ENCODE measurements at places on chromosomes 12 and 14.

DNA sequence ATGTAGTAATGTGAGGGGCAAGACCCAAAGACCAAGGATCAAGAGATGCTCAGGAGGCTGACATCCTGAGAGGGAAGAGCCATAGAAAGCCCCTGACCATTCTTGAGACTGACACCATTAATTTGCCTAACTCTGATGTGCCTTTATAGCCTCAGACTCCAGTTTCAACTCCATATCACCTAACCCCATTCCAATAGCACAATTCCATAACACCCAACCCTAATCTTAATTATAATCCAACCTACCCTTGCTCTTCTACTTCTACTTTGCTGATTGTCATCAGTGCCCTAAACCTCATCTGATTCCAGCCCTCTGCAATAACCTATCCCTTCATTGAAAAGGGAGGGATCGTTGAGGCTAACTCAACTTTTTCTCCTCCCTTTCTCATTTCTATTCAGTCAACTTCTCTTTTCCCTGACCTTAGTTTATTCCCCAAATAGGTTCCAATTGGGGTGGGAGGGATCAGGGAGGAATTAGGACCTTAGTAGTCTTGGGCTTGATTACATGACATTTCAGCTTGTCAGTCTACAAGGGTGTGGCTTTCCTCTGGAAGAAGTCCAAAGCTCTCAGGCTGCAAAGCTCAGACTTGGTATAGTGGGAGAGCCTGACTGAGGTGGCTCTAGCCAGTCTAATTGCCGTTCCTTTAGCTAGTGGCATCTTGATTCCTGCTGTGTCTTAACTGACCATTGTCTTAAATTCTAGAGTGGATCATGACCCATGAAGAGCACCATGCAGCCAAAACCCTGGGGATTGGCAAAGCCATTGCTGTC is 3.1 kb downstream of the PFKM start:
- peak; percentile 6 for DNase-seq

DNA sequence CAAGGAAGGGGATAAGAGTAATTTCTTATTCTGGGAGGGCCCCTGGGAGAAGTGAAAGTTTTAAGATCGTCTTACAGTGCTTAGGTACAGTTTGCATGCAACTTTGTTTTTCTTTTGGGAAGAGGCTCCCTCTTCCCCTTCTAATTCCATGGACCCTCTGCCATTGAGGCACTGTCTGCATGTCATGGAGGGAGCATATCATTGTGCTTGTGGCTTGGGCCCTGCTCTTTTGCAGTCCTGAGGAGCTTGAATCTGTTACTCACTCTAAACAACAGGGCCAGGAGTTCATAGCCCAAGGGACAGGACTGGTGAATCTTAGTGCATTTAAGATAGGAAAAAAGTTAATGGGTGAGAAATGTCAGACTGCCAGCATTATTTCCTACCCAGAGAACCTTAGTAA is 2.3 kb downstream of the UBE3B start:
- DNase-seq = no peak

DNA sequence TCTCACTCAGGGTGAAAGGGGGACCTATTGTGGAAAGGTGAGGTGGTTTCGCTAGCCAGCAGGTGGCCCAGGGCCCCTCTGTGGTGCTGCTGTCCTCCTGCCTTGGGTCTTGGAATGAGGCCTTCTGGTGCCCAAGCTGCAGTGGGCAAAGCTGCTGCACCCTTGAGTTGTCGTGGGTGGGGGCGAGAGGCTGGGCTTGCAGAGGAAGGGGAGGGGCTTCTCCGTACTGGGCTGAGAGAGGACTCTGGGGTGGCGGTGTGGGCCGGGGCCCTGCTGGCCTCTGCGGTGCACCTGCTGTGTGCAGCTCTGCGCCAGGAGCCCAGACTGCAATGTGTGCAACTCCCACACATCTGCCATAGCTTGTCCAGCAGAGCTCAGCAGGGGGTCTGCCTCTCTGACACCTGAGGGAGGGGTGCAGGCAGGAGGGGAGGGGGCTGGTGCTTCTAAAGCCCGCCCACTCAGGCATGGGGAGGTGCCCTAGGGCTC is 145.8 kb downstream of the KIF26A start:
- DNase-seq = no peak

DNA sequence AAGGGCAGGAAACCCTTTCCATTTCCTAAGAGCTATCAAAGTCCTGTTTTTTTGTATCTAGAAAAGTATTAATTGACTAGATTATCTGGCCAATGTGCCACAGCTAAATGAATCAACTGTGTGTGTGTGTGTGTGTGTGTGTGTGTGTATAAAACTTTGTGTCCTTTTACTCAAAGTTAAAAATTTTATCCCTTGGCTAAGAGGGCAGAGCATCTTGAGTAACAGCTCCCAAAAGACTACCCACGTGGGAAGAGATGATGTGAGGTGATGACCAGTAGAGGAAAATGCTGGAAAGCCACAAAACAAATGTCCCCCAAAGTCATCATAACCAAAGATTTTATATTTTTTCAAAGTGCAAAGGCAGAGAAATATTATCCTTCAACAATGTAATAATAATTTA is 90.3 kb downstream of the FAR2 start:
- DNase-seq = no peak

DNA sequence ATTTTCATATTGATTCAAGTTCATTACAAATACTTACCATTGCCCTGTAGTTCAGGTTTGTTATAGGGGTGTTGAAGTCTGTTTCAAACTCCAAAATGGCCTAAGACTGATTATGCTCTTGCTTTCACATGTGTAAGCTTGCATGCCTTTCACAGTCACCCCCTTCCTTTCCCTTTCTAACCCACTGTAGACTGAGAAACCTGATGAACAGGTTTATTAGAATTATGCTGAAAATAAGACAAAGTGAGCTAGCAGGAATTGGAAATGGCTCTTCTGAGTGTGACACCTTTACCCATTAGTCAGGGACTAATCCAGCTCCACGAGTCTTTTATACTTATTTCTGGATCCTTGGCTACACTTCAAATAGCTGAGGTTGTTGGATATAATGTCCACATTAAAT is 38.9 kb downstream of the FBXO33 start:
- no peak for DNase-seq

- DNase-seq = no peak
Measured at GRCh38 chr12:123671876-123672275, 963 bp downstream of the TCTN2 start.

DNA sequence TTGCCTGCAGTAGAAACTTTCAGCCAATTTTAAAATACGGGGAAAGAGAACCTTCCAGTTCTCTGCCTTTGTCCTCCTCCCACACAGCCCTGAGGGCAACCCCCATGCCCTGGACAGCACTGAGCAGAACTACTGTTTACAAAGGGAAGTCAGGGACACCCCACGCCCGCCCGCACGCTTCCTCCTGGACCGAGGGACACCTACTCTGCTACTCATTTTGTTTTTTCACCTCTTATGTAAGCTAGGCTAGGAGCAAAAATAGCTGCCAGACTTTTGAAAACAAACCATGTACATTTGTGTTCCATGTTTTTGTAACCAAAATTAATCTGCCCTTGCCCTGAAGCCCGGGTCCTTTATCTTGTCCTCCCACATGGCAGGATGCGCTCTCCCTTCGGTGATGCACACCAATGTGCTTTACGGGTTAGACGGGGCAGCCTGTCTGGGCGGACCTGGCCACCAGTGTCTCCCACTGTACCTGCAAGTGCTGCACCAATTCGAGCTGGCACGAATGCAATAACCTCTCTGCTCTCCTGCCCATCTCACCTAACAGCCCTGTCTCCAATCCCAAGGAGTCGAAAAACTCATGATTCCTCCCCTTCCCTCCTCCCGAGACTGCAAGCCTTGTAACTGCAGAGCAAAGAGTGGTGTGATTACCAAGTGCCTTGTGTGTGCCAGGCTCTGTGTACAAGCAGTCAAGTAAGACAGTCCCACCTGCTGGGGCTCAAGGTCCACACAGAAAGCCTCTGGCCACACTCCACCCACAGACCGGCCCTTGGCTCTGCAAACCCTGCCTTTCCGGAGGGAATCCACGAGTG is 85.2 kb downstream of the CCDC88C start:
- no peak for DNase-seq

- peak; percentile 82 for DNase-seq
Measured at GRCh38 chr14:93035917-93036651, 79.6 kb downstream of the ITPK1 start.

All from cardiac fibroblast (primary cell).